CD4-positive, CD25-positive, alpha-beta regulatory T cell (primary cell): ENCODE measurements at places on chromosomes 3 and 15. TPM values are rescaled to one million over a fixed set of nuclear protein-coding genes. Genes with fewer than 3 reads are reported as not detected.

DNA sequence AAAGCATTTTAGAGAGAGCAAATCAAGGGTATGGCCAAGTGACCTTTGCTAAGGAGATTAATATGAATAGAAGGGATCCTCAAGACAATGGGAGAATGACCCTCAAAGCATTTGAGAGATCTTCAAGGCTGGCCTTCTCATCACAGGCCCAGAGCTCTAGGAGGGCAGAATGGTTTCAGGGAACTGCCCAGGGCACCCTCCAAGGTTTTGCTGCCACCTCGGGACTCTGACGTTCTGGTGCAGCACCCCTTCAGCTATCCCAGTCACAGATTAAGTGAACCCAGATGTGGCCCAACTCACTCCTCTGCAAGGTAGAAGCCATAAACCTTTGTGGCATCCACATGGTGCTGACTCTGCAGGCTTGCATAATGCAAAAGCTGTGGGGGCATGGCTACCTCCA is 209.3 kb downstream of the TLE3 start:
- no peak for DNase-seq
- H3K27me3 ChIP-seq: peaks cover 7% of the 10 kb centered on the region
- no peak overlapping the region for H3K27ac ChIP-seq

GRCh38 chr15:30877070-30877469 is 26.6 kb upstream of the FAN1 start:
- H3K27ac ChIP-seq: no peak overlapping the region
- H3K27me3 ChIP-seq: peaks cover 3% of the 10 kb centered on the region
- H3K4me1 ChIP-seq: no peaks in the 10 kb centered on the region
- H3K4me3 ChIP-seq: no peak overlapping the region
- no peaks in the 10 kb centered on the region for H3K36me3 ChIP-seq

NR2E3 gene
- not detected for polyA plus RNA-seq

- H3K27me3 ChIP-seq: no peaks in the 10 kb centered on the region
- no peaks in the 10 kb centered on the region for H3K36me3 ChIP-seq
- H3K4me3 ChIP-seq: no peak overlapping the region
- H3K27ac ChIP-seq: no peak overlapping the region
- no peak for DNase-seq
Measured at GRCh38 chr15:51842852-51843737, 13.6 kb downstream of the TMOD3 start.

- H3K4me1 ChIP-seq: no peaks in the 10 kb centered on the region
- DNase-seq: no peak
- H3K27ac ChIP-seq: no peak overlapping the region
- no peak overlapping the region for H3K4me3 ChIP-seq
- peaks cover 6% of the 10 kb centered on the region for H3K27me3 ChIP-seq
Measured at GRCh38 chr3:40680685-40681657, 156.2 kb downstream of the ZNF621 start.

IL12A gene
- polyA plus RNA-seq: 1.9 TPM

PLA1A gene
- polyA plus RNA-seq: not detected

- no peak overlapping the region for H3K4me3 ChIP-seq
- H3K27ac ChIP-seq: no peak overlapping the region
- DNase-seq: no peak
- H3K36me3 ChIP-seq: no peaks in the 10 kb centered on the region
- H3K4me1 ChIP-seq: no peaks in the 10 kb centered on the region
Measured at GRCh38 chr3:77324105-77324504, 284.2 kb downstream of the ROBO2 start.

DNA sequence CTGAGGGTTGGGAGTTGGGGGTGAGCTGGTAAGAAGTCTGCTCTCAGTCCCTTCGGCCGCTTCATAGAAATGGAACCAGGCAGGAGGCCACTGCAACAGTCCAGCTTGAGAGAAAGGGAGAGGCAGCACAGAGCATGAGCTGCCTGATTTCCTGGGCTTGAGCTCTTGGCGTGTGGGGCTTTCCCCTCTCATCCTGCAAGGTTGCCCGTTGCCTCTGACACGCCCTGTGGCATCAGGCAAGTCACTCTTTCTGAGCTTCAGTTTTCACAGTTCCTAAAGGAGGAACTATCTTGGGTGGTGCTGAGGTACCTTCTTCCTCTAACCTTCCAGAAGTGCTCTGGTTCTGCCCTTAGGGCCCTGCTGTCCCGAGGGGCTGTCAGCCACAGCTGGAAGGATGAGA is 4.9 kb downstream of the MESP2 start:
- no peak for DNase-seq
- no peak overlapping the region for H3K4me3 ChIP-seq
- H3K36me3 ChIP-seq: no peaks in the 10 kb centered on the region
- H3K27ac ChIP-seq: no peak overlapping the region

DNA sequence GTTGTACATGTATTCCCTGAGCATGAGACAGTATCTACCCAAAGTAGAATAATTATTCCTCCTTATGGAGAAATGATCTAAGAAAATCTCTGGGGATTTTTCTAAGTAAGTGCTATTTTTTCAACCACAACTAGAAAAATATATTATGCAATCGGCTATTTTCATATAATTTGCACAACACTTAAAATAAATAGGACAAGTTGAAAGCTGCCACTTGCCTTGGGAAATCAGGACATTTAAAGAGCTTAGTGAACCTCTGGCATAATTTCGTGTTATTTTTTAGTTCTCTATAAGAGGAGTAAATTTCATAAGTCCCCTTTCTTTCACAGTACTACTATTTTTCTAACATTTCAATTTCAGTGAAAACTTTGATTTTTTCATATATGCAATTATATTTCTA is 672.1 kb downstream of the OTOL1 start:
- no peaks in the 10 kb centered on the region for H3K27me3 ChIP-seq
- DNase-seq: no peak
- H3K4me1 ChIP-seq: no peaks in the 10 kb centered on the region
- no peaks in the 10 kb centered on the region for H3K36me3 ChIP-seq
- no peak overlapping the region for H3K4me3 ChIP-seq

DNA sequence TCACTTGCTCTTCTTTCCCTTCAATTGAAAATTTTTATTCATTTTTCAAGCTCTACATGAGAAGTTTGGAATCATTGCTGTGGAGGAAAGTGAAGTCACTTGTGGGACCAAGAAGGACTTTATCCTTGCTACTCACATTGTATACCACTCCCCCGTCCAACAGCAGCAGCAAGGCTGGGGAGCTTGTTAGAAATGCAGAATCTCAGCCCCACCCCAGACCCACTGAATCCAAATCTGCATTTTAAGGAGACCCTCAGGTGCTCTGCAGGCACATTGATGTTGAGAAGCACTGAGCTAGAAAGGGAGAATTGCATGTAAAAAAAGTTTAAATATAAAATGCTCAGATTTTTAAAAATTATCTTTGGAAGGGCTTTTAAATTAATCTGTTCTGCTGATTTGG is 202.3 kb upstream of the MRPL3 start:
- H3K27me3 ChIP-seq: peaks cover 4% of the 10 kb centered on the region
- H3K4me1 ChIP-seq: no peaks in the 10 kb centered on the region
- DNase-seq: no peak

GRCh38 chr3:122014741-122015140 is 7.3 kb downstream of the ILDR1 start:
- H3K27me3 ChIP-seq: peaks cover 3% of the 10 kb centered on the region
- H3K4me1 ChIP-seq: no peaks in the 10 kb centered on the region
- H3K36me3 ChIP-seq: no peaks in the 10 kb centered on the region

DNA sequence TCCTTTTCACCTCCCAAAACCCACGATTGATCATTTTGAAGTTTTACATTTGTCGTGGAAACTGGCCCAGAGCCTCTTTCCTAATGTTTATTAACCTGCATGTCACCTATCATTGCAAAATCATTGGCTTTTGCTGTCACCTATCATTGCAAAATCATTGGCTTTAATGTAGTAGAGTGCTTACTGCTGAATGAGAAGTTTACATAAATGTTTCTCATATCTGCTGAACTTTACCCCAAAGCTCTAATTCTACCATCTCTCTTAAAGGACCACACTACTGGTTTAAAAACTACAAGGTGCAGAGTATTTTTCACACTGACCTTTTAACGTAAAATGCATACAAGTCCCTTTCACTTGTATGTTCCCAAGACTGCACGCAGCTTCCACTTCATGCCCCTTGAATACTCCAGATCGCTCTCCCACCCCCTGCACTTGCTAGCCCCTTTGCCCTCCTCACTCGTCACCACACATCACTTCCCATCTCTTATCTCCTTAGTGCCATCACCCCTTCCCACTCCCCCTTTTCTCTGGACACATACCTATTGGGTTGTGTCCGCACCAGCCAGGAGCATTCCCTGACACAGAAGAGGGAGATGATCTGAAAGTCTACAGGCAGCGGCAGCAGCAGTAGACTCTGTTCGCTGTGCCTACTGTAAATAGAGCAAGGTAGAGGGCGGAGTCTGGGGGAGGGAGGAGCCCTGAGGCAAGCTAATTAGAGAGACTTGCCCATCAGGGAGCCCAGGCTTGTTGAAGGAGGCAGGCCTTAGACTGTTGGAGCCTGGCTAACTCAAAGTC is 30.2 kb upstream of the ATOSA start:
- no peaks in the 10 kb centered on the region for H3K4me1 ChIP-seq
- no peak overlapping the region for H3K27ac ChIP-seq
- no peak overlapping the region for H3K4me3 ChIP-seq

RAF1 gene
- 54.1 TPM for polyA plus RNA-seq

TICRR gene
- polyA plus RNA-seq: 0.20 TPM

DNA sequence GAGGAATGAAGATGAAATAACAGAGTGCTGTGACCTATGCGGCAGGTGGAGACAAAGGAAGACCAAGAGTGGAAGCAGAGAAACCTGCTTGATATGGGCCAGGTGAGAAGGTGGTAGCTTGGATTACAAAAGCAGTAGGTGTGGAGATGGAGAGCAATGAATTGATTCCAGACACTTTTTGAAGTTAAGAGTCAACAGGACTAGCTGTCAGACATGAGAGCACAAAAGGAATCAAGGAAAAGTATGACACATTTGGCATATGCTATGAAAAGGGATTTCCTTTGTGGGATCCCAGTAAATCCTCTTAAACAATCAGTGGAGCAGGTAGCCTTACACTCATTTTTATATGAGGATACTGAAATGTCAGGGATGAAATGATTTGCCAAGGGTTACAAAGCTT is 160.5 kb downstream of the GREM1 start:
- no peak for DNase-seq
- no peak overlapping the region for H3K4me3 ChIP-seq
- no peak overlapping the region for H3K27ac ChIP-seq
- peaks cover 2% of the 10 kb centered on the region for H3K27me3 ChIP-seq
- no peaks in the 10 kb centered on the region for H3K36me3 ChIP-seq
- H3K4me1 ChIP-seq: no peaks in the 10 kb centered on the region

DNA sequence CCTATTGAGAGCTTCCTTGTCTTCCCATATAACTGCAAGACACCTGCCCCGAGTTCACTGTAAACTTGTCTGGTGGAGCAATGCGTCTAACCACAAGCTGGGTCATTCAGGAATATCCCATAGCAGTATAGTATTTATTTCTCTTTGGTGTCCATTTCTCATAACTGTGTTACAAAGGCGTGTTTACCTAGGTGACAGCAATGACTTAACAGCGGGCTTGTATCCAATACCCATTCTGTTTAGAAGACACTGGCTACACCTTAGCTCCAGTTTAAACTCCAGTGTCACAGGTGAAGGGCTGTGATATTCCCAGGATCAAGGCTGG is 24.3 kb downstream of the ATP10A start:
- no peak overlapping the region for H3K27ac ChIP-seq
- no peaks in the 10 kb centered on the region for H3K36me3 ChIP-seq
- no peak for DNase-seq
- peaks cover 3% of the 10 kb centered on the region for H3K4me1 ChIP-seq
- H3K4me3 ChIP-seq: no peak overlapping the region
- no peaks in the 10 kb centered on the region for H3K27me3 ChIP-seq

SORD gene
- polyA plus RNA-seq: 4.1 TPM

DNA sequence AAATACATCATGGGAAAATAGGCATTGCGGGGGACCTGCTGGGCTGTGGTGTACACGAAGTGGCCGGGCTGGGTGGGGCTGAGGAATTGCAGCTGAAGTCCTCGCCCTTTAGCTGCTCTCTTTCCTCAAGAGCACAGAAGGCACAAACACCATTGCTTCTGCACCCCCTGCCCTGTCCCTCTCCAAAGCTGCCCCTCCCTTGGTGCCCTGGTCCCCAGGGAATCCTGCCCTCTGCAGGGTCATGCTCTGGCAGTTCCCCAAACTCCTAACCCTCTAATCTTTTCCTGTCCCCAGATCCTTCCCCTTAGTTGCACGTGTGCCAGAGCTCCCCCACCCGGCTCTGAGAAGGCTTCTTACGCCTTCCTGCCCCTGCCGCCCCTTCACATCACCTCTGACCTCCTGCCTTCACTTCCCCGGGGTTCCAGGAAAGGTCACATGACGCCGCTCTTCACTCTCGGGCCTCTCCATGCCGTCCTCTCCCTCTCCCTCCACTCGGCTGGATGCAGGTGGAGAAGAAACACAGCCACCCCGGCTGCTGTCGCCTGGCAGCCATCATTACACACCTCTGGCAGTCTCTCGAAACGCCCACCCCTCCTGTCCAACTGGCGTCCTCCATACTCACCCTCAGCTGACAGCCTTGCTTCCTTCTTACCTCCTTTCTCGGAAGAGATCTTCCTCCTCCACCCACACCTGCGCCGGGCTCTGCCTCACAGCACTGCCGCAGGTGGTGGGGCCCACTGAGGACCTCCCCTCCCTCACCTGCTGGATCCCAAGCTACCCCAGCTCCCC is 6.9 kb upstream of the PCSK6 start:
- no peak for DNase-seq
- no peak overlapping the region for H3K27ac ChIP-seq
- no peak overlapping the region for H3K4me3 ChIP-seq
- no peaks in the 10 kb centered on the region for H3K4me1 ChIP-seq
- no peaks in the 10 kb centered on the region for H3K27me3 ChIP-seq

GNAI2 gene
- 544 TPM for polyA plus RNA-seq

GRCh38 chr3:4926892-4927291 is 52.3 kb upstream of the BHLHE40 start:
- H3K4me1 ChIP-seq: no peaks in the 10 kb centered on the region
- no peak overlapping the region for H3K27ac ChIP-seq
- no peak overlapping the region for H3K4me3 ChIP-seq
- H3K27me3 ChIP-seq: no peaks in the 10 kb centered on the region

GRCh38 chr3:63911509-63911872 is 692 bp downstream of the SCAANT1 start:
- H3K27me3 ChIP-seq: no peaks in the 10 kb centered on the region
- peak overlapping the region; percentile 75 for H3K4me3 ChIP-seq
- peaks cover 9% of the 10 kb centered on the region for H3K36me3 ChIP-seq
- no peak for DNase-seq

GRCh38 chr3:39479701-39480414 is 12.4 kb downstream of the MOBP start:
- H3K27me3 ChIP-seq: peaks cover 10% of the 10 kb centered on the region
- H3K4me1 ChIP-seq: no peaks in the 10 kb centered on the region
- H3K36me3 ChIP-seq: no peaks in the 10 kb centered on the region
- no peak for DNase-seq

DNA sequence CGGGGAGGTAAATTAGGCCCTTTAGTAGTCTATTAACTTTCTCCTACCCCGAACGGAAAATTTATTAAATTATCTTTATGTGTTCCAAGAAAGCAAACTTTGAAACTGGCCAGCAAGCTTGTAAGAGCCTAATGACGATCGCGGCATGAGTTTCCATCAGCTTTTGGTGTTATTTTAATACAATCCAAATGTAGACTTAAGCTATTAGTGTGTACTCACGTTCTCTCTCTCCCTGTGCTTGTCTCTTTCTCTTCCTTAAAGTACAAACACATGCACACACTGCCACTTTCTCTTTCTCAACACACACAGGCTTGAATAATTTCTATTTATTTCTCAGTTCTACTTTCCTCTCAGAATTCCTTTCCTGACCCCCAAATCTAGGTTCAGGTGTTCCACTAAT is 108.8 kb upstream of the MME start:
- DNase-seq: no peak
- H3K4me1 ChIP-seq: no peaks in the 10 kb centered on the region
- no peaks in the 10 kb centered on the region for H3K36me3 ChIP-seq

- H3K27ac ChIP-seq: no peak overlapping the region
- no peaks in the 10 kb centered on the region for H3K4me1 ChIP-seq
- H3K36me3 ChIP-seq: no peaks in the 10 kb centered on the region
- no peak for DNase-seq
- no peaks in the 10 kb centered on the region for H3K27me3 ChIP-seq
- no peak overlapping the region for H3K4me3 ChIP-seq
Measured at GRCh38 chr3:64505419-64505818, 182.4 kb downstream of the ADAMTS9 start.

ANKRD63 gene
- polyA plus RNA-seq: not detected
